ENCODE measurements at places on chromosomes 1 and 21.

DNA sequence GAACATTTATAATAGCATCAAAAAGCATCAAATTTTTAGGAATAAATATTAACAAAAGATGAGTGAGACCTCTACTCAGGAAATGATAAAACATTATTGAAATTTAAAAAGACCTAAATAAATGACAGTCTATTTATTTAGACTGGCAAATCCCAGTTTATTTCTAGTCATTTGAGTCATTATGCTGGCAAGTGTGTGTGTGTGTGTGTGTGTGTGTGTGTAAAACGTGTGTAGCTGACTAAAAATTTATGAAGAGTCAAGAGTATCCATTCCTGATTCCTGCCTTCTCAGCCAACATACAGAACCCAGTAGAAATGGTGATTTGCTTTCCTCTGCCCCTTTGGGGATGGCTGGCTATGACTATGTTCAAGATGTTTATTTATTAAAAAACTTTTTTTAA, 46.2 kb downstream of the OSBPL9 start:
- no peak for DNase-seq

GRCh38 chr1:80917225-80917624, 883.5 kb upstream of the ADGRL2 start:
- DNase-seq, result no peak

- no peak for DNase-seq
These were observed 282.2 kb downstream of the PLPP3 start for GRCh38 chr1:56297208-56297607.

- no peak for DNase-seq
These were observed 186.3 kb downstream of the TPR start for GRCh38 chr1:186188736-186189135.

GRCh38 chr21:26273686-26274313, 103.2 kb upstream of the APP start:
- no peak for DNase-seq
